Fibroblast of skin of right biceps (primary cell): ENCODE measurements at places on chromosomes 3 and 15.

GRCh38 chr3:147514366-147515160 is 105.4 kb downstream of the ZIC1 start:
- no peak for DNase-seq

- peak; percentile 53 for DNase-seq
These were observed 8.6 kb downstream of the TLR9 start for GRCh38 chr3:52216585-52217408.

DNA sequence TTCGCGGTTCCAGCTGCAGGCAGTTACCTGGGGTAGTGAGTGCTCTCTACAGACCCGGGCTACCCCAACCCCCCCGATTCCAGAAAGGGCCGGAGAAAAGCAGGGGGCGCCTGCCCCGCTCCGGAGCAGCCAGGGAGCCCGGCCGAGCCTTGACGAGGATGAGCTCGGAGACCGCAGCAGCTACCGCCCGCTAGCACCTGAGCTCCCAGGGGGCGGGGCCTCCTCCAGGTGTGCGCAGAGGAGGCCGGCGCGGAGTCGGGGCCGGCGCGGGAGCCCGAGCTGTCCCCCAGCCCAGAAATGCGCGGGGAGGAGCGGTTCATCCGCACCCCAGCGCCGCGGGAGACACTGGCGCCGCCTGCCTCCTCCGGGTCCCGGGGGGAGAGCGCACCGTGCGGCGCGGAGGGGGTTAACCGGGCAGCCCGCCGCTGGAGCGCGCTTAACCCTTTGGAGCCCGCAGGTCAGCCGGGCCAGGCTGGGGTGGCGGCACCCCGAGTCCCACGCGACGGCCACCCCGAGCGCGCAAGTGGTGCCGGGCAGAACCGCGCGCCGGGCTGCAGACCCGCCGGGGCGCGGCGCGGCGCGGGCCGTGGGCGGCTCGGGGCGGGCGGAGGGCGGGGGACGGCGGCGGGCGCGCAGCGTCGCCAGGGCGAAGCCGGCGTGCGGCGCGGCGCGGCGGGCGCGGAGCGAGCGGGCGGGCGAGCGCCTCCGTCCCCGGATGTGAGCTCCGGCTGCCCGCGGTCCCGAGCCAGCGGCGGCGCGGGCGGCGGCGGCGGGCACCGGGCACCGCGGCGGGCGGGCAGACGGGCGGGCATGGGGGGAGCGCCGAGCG is at the start of gene CACNA1D:
CACNA1D (plus strand) TSS at position 649 of the 829 bp plus-strand sequence. CDS start 556 bp downstream, outside the sequence.
- peak; percentile 12 for DNase-seq

GRCh38 chr15:60074181-60074885 is 70.2 kb downstream of the FOXB1 start:
- peak; percentile 22 for DNase-seq

DNA sequence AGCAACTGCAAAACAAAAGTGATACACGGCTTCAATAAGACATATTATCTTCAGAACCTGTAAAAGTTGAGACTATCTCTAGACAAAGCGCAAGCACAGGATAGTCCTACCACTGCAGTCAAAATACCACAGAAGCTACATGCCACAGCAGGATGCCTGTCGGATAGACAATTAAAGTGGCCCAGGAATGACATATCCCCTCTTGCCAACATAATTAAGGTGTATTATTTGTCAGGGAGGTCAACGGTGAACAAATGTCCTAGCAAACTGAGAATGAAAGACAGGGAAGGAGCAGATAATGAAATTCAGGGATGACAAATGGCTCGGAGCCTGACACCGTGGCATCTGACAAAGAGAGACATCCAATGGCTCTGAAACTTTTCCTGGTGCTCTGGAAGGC is 185.7 kb downstream of the MECOM start:
- DNase-seq: no peak

DNA sequence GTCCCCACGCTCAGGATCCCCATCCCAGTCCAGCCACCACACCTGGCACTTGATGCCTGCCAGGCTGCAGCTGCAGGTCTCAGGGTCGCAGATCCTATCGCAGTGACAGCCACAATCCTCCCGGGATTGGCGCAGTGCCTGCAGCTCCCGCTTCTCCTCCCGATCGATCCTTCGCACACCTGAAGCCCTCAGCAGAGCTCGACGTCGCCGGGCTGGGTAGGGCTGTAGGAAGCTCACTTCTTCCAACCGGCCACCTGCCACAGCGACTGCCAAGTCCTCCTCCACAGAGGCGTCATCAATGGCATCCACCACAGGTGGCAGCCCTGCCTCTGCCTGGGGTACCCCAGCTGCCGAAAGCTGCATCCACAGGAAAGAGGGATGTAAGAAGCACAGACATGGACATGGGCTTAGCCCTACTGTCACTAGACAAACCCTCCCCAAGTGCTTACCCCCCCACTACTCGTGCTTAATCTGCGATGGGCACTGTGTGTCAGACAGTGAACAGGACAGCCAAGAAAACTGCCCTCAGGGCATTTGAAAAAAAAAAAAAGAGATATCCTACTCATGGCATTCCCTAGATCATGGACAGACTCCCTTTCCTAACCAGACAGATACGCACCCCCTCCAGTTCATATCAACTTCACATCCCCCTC is 9.2 kb downstream of the CSRNP1 start:
- no peak for DNase-seq

DNA sequence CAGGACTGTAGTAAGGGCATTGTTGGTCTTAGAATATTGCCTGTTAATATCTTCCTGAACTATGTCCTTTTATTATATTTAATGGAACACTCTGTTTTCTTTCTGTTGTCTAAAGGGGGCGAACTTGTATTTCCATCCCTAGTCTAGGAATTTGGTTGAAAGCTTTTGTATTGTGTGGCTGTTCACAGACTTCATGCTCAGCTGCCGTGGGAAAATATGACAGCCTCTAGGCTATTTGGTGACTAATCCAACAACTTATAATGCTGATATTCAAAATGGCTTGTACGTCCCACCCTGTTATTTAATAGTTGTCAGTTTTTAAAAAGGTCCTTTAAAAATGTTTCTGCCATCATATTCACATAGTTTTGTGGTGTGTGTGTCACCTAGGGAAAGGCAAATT is 202.6 kb downstream of the KLHL25 start:
- DNase-seq: peak; percentile 88

DNA sequence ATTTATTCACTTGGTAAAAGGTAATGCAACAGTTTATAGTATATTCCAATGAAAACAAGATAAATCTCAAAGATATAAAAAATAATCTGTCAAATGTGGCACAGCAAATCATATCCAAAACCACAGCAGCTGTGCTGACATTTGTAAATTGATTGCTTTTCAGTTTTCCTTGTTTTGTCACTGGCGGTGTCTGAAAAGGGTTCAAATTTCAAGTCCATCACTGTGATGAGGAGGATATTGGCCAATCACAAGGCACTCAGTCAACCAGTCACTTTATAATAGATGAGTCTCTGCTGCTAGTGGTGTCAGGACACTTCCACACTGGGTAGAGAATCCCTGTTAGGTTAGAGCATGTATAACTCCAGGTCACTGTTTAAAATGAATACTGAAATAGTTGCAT is 154.8 kb downstream of the SLC9A9 start:
- DNase-seq: no peak

- DNase-seq: peak; percentile 46
These were observed 289.6 kb downstream of the UACA start for GRCh38 chr15:70473581-70474370.

- no peak for DNase-seq
These were observed 6.7 kb downstream of the POU1F1 start for GRCh38 chr3:87269723-87270122.
